B cell (primary cell): ENCODE measurements at places on chromosomes 1 and 21. TPM values are rescaled to one million over a fixed set of nuclear protein-coding genes. Genes with fewer than 3 reads are reported as not detected.

The CD1C gene
- polyA plus RNA-seq: 62.8 and 96.8 TPM in 2 replicates

The NUP210L gene
- polyA plus RNA-seq: 0.04 TPM in 1 of 2 replicates, not detected in the other

The BCAR3 gene
- 3.0 and 6.7 TPM in 2 replicates for polyA plus RNA-seq

The IFT25 gene
- 18.0 and 18.2 TPM in 2 replicates for polyA plus RNA-seq

The HPDL gene
- 0.63 and 0.67 TPM in 2 replicates for polyA plus RNA-seq

The KANK4 gene
- polyA plus RNA-seq: not detected in 2 replicates

The VTCN1 gene
- not detected in 2 replicates for polyA plus RNA-seq

The S100A16 gene
- not detected in 2 replicates for polyA plus RNA-seq

The EFNA3 gene
- 1.8 and 3.2 TPM in 2 replicates for polyA plus RNA-seq

The ADORA1 gene
- not detected in 2 replicates for polyA plus RNA-seq

GRCh38 chr1:221704306-221704705, 37.6 kb downstream of the DUSP10 start:
- no peak overlapping the region for H3K27ac ChIP-seq
- no peak for DNase-seq
- H3K4me3 ChIP-seq: no peak overlapping the region
- no peaks in the 10 kb centered on the region for H3K27me3 ChIP-seq

- no peak for DNase-seq
- no peaks in the 10 kb centered on the region for H3K36me3 ChIP-seq
- no peak overlapping the region for H3K27ac ChIP-seq
- no peaks in the 10 kb centered on the region for H3K4me1 ChIP-seq
Measured at GRCh38 chr21:25925936-25926335, 191.2 kb downstream of the GABPA start.

GRCh38 chr1:214187933-214188332, 93.0 kb upstream of the SMYD2 start:
- DNase-seq: no peak
- no peak overlapping the region for H3K4me3 ChIP-seq
- no peaks in the 10 kb centered on the region for H3K4me1 ChIP-seq
- H3K27ac ChIP-seq: no peak overlapping the region
- H3K27me3 ChIP-seq: peaks cover 11% of the 10 kb centered on the region
- H3K36me3 ChIP-seq: no peaks in the 10 kb centered on the region

- peaks cover 26% of the 10 kb centered on the region for H3K27me3 ChIP-seq
- peaks cover 34% of the 10 kb centered on the region for H3K4me1 ChIP-seq
- H3K27ac ChIP-seq: no peak overlapping the region
- peak; percentile 31 for DNase-seq
- peak overlapping the region; percentile 25 for H3K4me3 ChIP-seq
Measured at GRCh38 chr1:41917835-41918449, 780 bp downstream of the HIVEP3 start.

GRCh38 chr1:82366689-82367088, 566.0 kb downstream of the ADGRL2 start:
- H3K4me3 ChIP-seq: no peak overlapping the region
- H3K4me1 ChIP-seq: no peaks in the 10 kb centered on the region

GRCh38 chr1:222814536-222815439, at the start of gene DISP1:
Gene DISP1, plus strand, starts transcription at chr1:222815039. Its CDS starts 127,785 bp downstream, at chr1:222942824.
- no peaks in the 10 kb centered on the region for H3K36me3 ChIP-seq
- peak; percentile 80 for DNase-seq
- peak within 1 kb of the TSS; percentile 99 for H3K4me3 ChIP-seq
- peak within 1 kb of the TSS; percentile 90 for H3K27ac ChIP-seq
- no peaks in the 10 kb centered on the region for H3K27me3 ChIP-seq

DNA sequence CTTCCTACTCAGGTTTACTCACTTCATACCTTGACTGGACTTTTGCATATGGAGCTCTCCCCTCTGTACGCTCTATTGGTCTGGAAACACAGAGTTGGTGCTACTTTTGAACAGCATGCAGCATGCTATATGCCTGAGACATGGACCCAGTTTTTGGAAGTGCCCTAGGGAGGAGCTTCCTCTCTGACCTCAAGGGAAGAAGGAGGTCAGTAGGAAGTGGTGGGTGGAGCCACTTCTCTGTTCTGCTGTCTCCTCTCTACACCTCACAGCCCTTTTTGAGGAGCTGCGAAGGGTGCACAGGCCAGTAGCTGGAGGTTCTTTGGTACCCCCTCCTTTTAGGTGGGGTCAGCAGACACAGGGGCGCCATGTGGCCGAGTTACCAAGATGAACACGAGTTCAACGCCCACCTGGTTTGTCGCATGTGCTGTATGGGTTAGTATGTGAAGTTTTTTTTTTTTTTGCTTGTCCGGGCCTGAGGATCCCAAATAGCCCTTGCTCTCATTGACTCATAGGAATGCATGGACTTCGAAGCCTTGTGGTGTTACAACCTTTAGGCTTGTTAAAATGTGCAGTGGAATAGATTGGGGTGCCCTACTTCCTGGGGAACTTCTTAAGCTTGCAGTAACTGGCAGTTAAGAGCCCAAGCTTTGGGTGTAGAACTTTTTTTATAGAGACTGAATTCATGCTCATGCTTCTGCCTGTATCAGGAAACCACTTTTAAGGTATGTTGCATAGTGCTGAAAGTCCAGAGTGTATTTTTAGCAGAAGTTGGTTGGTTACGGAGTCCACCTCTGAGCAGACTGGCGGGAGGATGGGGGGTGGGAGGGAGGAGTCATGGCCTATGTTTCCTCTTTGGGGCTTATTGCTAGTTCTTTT, 10.7 kb downstream of the MACF1 start:
- H3K27me3 ChIP-seq: no peaks in the 10 kb centered on the region
- H3K4me1 ChIP-seq: peaks cover 44% of the 10 kb centered on the region
- H3K36me3 ChIP-seq: peaks cover 2% of the 10 kb centered on the region
- H3K4me3 ChIP-seq: peak overlapping the region; percentile 53
- peak; percentile 77 for DNase-seq
- peak overlapping the region; percentile 92 for H3K27ac ChIP-seq

DNA sequence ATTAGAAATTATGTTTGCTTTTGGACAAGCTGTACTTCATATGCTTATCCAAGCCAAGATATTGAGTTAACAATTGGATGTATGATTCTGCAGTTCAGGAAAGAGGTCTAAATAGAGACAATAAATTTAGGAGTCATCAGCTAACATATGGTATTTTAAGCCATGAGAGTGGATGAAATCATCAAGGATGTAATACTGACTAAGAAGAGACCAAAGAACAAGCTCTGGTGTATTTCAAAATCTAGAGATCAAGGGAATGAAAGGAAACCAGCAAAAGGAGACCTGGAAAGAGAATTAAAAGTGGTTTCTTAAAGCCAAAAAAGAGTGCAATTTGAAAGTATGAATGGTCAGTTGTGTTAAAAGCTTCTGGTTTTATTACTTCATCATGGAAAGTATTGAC, 183.6 kb upstream of the BEND5 start:
- no peak for DNase-seq
- H3K4me3 ChIP-seq: no peak overlapping the region
- H3K4me1 ChIP-seq: no peaks in the 10 kb centered on the region
- no peak overlapping the region for H3K27ac ChIP-seq
- H3K36me3 ChIP-seq: no peaks in the 10 kb centered on the region

DNA sequence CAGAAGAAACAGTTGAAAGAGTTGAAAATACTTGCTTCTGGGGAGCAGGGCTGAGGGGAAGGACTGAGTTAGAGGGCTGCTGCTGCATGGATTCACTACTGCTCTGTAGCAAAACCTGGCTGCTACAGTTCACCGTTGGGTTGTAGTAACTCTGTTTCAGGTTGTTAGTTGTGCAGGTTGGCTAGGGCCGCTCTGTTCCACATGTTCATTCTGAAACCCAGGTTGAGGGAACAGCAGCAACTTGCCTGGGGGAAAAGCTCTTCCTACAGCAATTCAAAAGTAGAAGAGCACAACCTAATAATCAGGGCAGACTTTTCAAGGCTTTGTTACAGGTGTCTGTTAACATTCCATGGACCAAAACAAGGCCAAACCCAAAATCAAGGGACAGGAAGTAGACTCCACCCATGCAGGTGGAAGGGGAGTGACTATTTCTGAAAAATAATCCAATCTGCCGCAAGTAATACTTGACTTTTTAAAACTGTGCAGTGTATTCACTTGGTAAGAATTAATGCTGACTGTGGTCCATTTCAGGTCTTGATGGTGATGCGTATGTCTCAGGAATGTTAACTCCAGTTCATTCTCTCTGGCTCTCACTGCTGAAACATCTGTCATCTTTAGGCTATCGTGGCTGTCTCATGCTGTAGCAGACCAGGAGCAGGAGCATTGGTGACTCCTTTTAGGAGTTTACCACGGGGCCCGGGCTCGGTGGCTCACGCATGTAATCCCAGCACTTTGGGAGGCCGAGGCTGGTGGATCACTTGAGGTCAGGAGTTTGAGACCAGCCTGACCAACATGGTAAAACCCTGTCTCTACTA, 5.1 kb upstream of the PARK7 start:
- no peak for DNase-seq
- peaks cover 11% of the 10 kb centered on the region for H3K4me1 ChIP-seq
- H3K36me3 ChIP-seq: no peaks in the 10 kb centered on the region
- H3K4me3 ChIP-seq: no peak overlapping the region
- H3K27ac ChIP-seq: no peak overlapping the region
- no peaks in the 10 kb centered on the region for H3K27me3 ChIP-seq

- no peak for DNase-seq
- H3K27me3 ChIP-seq: no peaks in the 10 kb centered on the region
- H3K36me3 ChIP-seq: no peaks in the 10 kb centered on the region
- H3K4me1 ChIP-seq: peaks cover 24% of the 10 kb centered on the region
- H3K4me3 ChIP-seq: no peak overlapping the region
- no peak overlapping the region for H3K27ac ChIP-seq
Measured at GRCh38 chr1:178412400-178412770, 84.4 kb downstream of the CLEC20A start.

DNA sequence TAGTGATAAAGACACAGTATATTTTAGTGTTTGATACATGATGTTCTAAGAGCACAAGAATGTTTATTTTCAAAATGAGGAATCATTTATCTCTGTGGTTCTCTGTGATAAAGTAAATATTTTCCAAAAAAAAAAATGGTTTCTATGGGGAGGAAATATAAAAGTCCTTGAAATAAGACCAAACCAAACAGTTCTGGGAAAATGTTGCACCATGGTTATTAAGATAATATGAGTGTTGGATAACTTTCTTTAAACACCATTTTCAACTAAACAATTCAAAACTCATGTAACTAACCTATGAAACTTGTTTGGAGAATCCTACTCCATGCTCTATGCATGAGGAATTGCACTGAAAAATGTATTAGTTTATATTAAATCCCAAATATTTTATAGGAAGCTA, 184.6 kb downstream of the KCNT2 start:
- no peaks in the 10 kb centered on the region for H3K27me3 ChIP-seq
- no peak overlapping the region for H3K27ac ChIP-seq
- H3K36me3 ChIP-seq: no peaks in the 10 kb centered on the region
- H3K4me3 ChIP-seq: no peak overlapping the region
- DNase-seq: no peak

GRCh38 chr1:89887270-89887669, 66.4 kb downstream of the LRRC8D start:
- DNase-seq: no peak
- no peak overlapping the region for H3K4me3 ChIP-seq
- no peaks in the 10 kb centered on the region for H3K4me1 ChIP-seq
- H3K36me3 ChIP-seq: peaks cover 12% of the 10 kb centered on the region
- H3K27me3 ChIP-seq: no peaks in the 10 kb centered on the region
- no peak overlapping the region for H3K27ac ChIP-seq

GRCh38 chr1:229991724-229992333, 75.2 kb upstream of the GALNT2 start:
- H3K27me3 ChIP-seq: no peaks in the 10 kb centered on the region
- H3K4me1 ChIP-seq: peaks cover 3% of the 10 kb centered on the region
- H3K27ac ChIP-seq: no peak overlapping the region
- DNase-seq: no peak
- no peaks in the 10 kb centered on the region for H3K36me3 ChIP-seq

GRCh38 chr1:70358921-70359564, 4.5 kb upstream of the ANKRD13C start:
- H3K27me3 ChIP-seq: no peaks in the 10 kb centered on the region
- no peak for DNase-seq
- peaks cover 8% of the 10 kb centered on the region for H3K4me1 ChIP-seq

GRCh38 chr1:157831968-157832626, 9.5 kb downstream of the CD5L start:
- DNase-seq: no peak
- H3K4me1 ChIP-seq: peaks cover 31% of the 10 kb centered on the region
- no peaks in the 10 kb centered on the region for H3K27me3 ChIP-seq

DNA sequence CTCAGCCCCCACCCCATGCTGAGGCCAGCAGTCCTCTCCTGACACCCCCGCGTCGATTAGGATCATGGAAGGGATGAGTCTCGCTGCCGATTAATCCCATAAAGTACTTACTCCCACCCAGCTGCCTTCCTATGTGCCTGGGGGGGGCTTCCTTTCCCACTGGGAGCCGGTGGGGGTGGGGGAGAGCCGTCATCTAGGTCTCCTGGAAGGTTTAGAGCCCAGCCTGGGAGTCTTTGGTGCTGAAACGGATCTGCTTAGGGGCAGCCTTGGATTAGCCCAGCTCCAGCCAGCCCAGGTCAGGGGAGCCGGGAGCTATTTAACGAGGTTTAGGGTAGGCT, 9.8 kb downstream of the SAMD11 start:
- H3K36me3 ChIP-seq: no peaks in the 10 kb centered on the region
- H3K4me1 ChIP-seq: peaks cover 3% of the 10 kb centered on the region
- H3K4me3 ChIP-seq: no peak overlapping the region
- H3K27me3 ChIP-seq: peaks cover 16% of the 10 kb centered on the region

GRCh38 chr1:31694964-31695313, 8.9 kb downstream of the COL16A1 start:
- peaks cover 2% of the 10 kb centered on the region for H3K27me3 ChIP-seq
- peaks cover 10% of the 10 kb centered on the region for H3K4me1 ChIP-seq
- H3K36me3 ChIP-seq: no peaks in the 10 kb centered on the region
- no peak overlapping the region for H3K4me3 ChIP-seq

DNA sequence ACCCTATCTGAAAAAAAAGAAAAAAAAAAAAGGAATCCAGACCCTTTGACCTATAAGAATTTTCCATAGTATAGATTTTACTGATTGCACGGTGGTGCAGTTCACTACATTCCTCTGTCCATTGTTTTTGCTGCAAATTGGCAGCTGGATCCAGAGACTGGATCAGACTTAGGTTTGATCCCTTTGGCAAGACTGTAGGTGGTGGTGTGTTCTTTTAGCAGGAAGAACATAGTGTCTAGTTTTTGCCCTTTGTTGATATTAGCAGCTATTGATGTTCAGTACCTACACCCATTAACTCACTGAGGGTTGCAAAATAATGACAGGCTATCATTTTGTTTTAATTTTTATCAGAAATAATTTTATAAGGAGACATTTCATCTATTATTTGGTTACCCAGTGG, 37.1 kb downstream of the OSBPL9 start:
- no peaks in the 10 kb centered on the region for H3K27me3 ChIP-seq
- H3K36me3 ChIP-seq: peaks cover 1% of the 10 kb centered on the region
- DNase-seq: no peak
- no peaks in the 10 kb centered on the region for H3K4me1 ChIP-seq

GRCh38 chr1:62367005-62367557, 47.8 kb upstream of the KANK4 start:
- H3K36me3 ChIP-seq: no peaks in the 10 kb centered on the region
- no peaks in the 10 kb centered on the region for H3K27me3 ChIP-seq
- DNase-seq: no peak
- no peak overlapping the region for H3K4me3 ChIP-seq
- no peaks in the 10 kb centered on the region for H3K4me1 ChIP-seq

DNA sequence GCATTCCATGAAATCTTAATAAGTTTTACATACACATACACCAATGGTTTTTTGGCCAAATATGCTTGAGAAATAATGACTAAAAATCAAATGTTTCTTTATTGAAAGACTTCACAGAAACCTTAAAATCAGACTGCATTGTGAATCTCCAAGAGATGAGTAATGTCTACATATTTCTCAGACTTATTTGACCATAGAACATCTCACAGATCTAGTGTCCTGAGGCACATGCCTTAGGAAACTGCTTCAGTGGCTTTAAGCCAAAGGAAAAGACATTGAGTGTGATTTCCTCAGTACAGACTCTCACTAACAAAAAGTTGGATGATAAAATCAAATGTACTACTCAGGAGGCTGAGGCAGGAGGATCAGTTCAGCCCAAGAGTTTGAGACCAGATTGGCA, 6.2 kb upstream of the C1orf105 start:
- H3K27me3 ChIP-seq: no peaks in the 10 kb centered on the region
- no peak for DNase-seq
- no peak overlapping the region for H3K27ac ChIP-seq
- no peak overlapping the region for H3K4me3 ChIP-seq
- no peaks in the 10 kb centered on the region for H3K36me3 ChIP-seq
